ENCODE measurements at places on chromosomes 1 and 21. TPM values are rescaled to one million over a fixed set of nuclear protein-coding genes. Genes with fewer than 3 reads are reported as not detected.

- no peak for ATAC-seq
These were observed 773 bp downstream of the RABIF start for GRCh38 chr1:202888221-202888530.

- ATAC-seq: peak; percentile 23
These were observed 20.0 kb downstream of the SCYL3 start for GRCh38 chr1:169873582-169874199.

- ATAC-seq: no peak
These were observed 25.0 kb downstream of the LRRN2 start for GRCh38 chr1:204660509-204660908.

- ATAC-seq: no peak
These were observed 24.2 kb upstream of the GUCA2B start for GRCh38 chr1:42128964-42129363.

IVL gene
- 0.13 TPM for total RNA-seq

LCE3B gene
- not detected for total RNA-seq

NOS1AP gene
- total RNA-seq: 6.0 TPM

Data from motor neuron (in vitro differentiated cells).